ENCODE measurements at places on chromosomes 3 and 15.

DNA sequence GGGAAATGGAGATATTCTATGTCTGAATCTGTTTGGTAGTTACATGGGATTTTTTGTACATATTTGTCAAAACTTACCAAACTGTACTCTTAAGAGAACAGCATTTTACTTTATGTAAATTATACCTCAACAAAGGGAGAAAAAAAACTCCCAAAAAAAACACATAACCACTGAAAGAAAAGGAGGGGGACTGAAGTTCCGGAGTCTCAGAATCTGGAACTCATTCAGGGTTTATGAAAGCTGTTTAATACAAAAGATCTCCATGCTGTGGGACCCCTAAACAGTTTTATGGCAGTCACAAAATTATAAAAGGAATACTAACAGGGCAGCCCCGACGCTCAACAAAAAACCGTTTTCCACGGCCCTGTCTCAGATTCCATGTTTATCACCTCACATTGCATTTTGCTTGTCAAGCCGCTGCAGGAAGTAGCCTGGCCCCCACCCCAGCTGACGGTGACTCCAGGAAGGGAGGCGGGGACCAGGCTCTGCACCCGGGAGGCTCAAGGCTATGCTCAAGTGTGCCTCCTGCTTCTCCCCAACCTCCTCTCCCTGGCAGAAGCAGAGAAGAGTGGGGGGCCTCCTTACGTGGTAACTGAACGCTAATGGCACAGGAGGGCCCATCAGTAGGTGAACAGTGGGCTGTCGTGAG is 29.3 kb downstream of the RFT1 start:
- no peak for DNase-seq

GRCh38 chr3:159846255-159846654 is 142.4 kb upstream of the IL12A start:
- no peak for DNase-seq

GRCh38 chr15:52678468-52679231 is 538 bp downstream of the ATOSA start:
- peak; percentile 26 for DNase-seq

DNA sequence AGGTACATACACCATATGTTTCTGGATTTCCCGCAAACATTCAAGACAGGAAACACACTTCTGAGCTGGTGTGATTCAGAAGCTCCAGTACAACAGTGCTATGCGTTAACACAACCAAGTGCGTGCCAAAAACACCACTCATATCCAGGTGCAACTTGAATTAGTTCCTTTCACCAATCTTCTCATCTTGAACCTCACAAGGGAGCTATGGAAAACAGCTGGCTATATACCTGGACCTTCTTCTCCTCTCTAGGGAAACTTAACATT is 31.3 kb downstream of the SUSD5 start:
- DNase-seq = no peak

DNA sequence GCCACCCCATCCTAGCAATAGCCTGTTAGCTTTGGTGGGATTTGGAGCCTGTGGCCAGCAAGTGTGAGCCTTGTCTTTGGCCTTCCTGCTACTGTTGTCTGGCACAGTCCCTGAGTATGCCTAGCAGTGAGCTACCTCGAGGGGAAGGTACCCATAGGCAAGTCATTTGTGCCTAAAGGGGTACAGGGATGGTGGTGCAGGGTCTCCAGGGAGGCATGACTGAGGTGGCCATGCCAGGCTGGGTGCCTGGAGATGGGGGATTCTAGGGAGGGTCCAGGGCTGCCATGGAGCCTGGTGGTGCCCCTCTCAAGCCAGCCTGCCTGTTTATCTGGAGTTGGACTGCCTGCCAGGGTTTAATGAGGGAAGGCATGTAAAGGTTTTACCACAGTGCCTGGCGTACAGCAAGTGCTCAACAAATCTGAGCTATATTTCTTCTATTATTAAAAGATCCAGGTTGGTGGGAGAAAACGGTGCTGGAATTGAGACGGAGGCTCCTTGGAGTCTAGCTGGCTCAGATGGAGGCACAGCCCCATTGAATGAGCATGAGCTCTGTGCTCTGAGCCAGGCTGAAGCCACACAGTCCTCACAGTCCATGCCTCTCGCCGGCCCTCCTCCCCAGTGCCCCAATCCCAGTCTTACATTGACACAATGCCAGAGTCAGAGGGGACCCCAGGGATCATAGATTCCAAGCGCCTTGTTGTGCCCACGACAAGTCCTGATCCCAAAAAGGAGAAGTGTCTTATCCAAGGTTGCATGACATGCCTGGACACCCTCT is 76.2 kb downstream of the CORO2B start:
- DNase-seq = no peak

GRCh38 chr15:87710406-87710805 is 546.1 kb downstream of the NTRK3 start:
- no peak for DNase-seq

DNA sequence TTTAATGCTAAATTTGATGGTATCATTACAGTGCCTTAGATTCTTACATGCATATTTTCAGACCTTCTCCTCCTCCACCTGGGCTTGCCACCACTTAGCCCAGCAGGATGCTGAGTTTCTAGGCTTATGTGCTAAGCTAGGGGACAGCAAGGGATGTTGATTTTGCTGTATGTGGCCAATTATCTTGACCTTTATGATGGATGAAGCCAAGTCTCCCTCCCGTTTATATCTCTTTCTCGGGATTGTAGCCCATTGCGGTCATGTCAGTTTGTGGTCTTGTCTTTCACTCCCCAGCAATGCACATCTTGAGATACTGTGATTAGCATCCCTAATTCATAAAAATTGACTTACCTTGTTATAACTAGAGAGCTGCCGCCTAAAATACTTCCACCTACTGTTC is 278.7 kb upstream of the SOX2 start:
- no peak for DNase-seq

Measured in HEK293T (cell line).